Left cardiac atrium (tissue), 4 donors: ENCODE measurements at places on chromosomes 6 and 20.

DNA sequence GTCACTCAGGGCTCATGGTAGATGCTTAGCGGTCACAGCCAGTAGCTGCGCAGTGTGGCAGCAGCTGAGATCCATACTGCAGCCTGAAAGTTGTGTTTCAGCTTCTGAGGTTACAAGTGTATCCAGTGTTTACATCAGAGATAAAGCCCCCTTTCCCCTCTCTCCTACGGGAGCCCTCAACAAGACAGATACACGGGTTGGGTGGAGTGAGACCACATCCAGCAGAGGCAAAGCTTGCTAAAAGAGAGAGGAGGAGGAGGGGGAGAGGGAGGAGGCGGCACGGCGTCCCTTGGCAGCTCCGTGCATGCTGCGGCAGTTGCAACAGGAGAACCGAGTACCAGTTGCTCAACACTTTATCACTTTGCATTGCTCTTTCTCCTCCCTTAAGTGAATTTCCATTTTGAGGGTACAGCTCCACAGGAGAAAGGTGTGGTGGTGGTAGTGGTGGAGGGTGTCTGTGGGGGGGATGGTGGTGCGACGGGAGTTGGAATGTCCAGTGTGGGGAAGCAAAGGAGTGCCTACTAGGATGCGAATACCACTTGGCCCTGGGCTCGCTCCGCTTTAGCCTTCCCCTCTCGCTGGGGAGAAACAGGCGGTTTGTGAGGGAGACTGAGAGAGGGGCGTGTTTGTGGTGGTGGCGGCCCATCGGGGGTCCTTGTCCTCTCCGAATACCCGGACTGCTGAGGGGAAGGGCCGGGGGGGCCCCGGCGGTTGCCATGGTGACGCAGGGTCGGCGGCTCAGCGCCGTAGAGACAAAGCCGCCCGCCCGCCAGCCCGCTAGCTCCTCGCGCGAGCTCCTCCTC lies 405 bp upstream of the RNF182 start:
- DNase-seq: peak; percentile 50

DNA sequence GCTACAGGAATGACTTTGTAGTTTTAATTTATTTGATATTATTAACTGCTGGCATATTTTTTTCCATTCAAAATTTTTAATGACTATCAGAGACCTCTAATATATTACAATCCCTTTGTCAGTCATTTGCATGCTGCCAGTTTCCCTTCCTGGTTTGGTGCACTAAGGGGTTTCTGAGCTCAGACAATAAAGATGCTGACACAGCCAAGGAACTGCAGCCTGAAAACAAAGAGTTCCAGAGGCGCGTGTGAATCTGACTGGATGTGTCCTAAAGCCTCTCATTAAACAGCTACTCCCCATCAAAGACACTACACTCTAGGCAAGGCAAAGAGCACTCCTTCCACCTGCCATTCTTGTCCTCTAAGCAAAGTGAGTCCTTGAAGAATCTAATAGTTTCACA lies 116.8 kb upstream of the DST start:
- DNase-seq: no peak

DNA sequence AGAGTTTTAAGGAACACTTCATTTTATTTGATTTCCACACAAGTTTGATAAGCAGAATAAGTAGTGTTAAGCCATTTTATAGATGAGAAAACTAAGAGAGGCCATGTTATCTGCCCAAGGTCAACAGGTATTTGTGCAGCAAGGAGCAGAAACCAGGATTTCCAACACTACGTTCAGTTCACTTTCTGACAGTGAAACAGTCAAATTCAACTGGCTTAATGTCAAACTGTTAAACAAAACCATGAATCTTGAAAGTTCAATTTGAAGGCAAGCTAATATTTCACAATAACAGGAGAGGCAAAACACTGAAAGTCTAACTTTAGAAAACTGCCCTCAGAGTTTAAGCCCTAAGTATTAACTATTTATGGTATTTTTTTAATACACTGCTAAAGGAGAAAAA lies 32.6 kb downstream of the DTNBP1 start:
- no peak for DNase-seq

- DNase-seq: no peak
Observed at GRCh38 chr6:17485181-17485580, 91.8 kb downstream of the CAP2 start.

DNA sequence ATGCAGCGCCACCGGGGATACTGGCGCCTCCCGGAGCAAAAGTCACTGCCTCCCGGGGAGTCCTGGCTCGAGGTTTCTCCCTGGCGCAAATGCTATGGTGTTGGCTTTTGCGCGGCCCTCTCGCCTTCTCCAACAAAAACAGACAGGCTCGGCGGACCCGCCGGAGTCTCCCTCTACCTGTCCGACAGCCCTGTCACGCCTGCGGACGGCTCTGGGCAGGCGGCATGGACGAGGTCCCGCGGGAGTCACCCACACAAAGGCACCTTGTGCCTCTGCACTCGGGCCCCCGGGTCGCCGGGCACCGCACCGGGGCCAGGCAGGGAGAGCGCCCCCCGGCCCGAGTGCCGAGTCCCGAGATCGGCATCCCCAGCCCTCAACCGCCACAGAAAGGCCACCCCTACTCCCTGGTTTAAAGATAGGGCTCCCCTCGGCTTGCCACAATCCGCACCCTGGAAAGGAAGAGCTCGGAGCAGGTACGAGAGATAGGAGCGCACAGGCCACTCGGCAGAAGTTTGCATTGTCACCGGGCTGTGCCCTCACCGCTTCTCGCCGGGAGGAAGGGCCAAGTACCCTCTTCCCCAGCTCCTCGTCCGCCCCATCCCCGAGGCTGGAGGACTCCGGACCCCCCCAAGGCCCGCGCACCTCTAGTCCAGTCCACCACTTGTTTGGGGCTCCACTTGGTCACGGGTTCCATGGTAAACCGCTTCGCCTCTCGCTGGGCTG lies 903 bp downstream of the CNKSR3 start:
- peak; percentile 30 for DNase-seq

DNA sequence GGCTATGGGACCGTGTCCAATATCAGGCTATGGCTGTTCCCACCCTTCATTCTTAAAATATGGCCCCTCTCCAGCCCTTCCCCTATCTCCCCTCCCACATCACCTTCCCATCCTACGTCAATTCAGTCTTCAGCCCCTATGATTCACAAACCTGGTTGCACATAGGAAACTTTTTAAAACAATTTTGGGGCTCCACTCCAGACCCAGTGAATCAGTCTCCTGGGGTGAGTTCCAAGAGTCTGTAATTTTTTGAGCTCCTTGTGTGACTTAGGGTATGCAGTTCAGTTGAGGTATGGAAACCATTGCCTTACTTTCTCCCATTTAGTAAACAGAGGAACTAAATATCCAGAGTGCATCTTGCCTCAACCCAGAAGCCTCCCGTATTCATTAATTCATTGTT lies 5.5 kb downstream of the HNF4A start:
- no peak for DNase-seq

DNA sequence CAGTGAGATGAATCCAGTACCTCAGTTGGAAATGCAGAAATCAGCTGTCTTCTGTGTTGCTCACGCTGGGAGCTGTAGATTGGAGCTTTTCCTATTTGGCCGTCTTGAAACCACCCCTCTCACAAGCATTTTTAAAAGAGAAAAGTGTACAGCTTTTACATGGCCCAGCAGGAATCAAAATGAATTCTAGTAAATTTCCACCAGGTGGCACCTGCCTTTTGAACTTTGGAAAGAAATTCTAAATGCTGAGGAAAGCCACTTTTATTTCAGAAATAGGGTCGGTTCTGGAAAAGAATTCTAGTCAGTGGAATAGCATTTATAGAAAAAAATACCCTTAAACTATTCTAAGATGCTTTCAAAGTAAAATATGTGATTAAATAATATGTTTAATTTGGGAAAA lies 647.8 kb downstream of the CD109 start:
- DNase-seq: no peak

DNA sequence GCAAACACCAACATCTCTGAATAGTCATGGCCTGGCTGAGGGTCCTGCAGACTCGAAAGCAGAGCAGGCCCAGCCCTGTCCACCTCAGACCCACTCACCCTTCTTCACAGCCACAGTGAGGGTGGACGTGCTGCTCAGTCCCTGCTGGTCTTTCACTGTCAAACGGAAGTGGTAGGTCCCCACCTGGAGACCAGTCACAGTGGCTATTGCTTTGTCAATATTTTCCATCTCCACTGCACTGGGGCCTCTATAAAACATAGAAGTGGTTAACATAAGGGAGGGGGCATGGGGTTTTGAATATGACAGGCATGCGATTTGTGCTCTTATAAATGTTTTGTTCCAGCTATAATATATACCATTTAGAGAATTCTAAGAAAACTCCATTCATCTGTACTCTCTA lies 73.9 kb downstream of the ALDH5A1 start:
- no peak for DNase-seq

GRCh38 chr6:37392821-37393220 lies 39.0 kb downstream of the RNF8 start:
- DNase-seq: no peak

DNA sequence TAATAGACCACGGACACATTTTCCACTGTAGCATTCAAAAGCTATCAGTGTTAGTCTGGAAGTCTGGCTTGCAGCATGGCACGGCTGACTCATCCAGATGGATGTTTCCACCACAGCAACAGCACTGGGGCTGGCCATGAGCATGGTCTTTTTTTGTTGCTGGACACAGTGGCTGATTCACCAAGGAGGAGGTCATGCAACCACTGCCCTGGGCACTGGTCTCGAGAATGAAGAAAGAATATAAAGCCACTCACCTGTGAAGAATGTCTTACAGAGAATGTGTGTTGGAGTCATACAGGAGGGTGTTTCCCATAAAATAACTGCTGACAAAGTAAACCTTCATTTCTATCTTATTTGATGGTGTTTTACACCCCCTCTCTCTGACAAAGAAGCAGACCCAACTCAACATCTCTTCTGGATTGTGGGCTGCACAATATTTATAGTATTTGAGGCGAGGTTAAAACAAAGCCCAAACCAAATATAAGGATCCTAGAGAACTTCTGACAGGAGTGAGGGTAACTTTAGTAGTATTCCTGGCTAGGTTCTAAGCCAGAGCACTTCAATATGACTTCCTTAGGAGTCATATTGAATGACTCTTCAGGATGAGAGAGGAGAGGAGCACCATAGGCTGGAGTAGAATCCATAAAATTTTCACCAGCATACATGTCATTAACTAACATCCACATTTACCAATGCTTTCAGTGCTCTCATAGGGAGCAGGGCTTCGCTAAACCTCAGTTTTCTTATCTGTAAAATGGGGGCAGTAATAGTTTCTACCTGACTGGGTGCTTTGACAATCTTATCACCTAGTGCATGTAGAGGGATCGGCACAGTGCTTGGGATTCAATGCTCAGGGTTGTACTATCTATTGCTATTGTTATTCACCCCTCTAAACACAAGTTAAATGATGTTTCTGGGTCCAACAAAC lies 121.4 kb downstream of the KIF13A start:
- peak; percentile 88 for DNase-seq
